ENCODE measurements at places on chromosomes 7 and 10.

DNA sequence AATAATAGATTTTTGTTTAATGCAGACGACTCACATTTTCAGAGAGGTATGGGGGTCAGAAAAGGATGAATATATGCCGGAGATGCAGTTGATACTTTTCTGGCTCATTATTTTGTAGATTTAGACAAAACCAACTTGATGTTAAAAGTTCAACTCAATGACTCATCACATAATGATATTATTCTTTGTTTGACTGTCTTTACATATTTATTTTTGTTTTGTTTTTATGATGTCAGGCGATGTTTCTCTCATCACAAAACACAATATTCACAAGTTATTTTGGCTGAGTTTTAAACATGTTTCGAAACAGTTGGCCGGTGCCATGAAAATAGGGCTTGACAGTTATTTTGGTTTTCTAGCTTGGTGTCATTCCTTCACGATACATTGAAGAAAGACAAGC, 1.3 kb downstream of the GJD4 start:
- DNase-seq, result no peak

DNA sequence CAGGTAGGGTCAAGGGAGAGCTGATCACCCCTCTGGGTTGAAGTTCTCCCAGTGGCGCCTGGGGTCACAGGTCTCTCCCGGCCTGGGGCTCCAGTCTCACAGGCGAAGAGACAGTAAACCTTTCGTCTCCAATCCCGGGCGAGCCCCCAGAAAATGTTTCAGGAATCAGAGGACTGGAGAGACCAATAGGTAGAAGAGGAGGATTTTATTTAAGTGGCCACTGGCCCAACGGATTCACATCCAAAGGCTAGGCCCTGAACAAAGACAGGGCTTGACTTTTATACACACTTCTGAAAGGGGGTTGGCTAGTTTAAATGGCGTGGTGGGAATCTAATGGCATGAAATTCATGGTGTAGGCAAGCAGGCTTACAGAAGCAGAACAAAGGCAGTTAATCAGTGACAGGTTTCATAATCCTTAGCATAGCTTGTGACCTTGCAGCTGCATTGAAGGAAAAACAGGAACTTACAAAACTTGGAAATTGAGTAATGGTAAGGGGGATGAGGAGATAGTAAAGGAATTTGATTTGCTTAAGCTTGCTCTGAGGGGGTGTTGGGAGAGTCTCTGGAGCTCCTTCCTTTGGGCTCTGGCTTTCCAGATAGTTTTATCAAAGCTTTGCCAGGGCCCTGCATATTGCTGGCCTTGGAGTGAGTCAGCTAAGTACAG, 105.5 kb downstream of the TRIM24 start:
- no peak for DNase-seq

DNA sequence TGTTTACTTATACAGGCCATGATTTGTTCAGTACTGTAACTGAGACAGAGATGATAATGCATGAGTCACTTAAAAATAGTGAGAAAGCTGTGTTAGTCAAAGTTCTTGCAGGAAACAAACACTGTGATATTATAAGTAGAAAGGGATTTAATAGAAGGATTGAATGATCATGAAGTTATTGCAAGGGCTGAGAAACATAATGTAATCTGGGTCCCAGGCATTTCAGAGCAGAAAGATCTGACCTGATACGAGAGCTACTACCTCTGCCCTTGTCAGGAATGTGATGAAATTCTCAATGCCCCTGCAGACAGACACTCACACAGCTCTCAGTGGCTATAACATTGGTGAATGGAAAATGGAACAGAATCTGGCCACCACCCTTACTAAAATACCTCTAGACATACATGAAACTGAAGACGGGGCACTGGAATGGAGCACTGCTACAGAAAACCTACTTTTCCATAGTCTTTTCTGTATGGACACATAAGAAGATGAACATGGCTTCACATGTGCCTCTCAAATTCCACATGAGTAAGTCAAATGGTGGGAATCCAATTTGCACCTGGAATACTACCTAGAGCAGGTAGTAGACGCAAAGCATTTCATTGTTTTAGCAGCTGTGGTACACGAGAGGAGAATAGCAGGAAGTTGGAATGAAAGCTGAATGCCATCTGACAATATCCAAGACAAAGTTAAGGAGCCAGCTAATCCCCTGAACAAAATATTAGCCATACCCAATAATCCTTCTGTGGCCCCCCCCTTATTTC, 19.1 kb upstream of the VWDE start:
- DNase-seq, result no peak

DNA sequence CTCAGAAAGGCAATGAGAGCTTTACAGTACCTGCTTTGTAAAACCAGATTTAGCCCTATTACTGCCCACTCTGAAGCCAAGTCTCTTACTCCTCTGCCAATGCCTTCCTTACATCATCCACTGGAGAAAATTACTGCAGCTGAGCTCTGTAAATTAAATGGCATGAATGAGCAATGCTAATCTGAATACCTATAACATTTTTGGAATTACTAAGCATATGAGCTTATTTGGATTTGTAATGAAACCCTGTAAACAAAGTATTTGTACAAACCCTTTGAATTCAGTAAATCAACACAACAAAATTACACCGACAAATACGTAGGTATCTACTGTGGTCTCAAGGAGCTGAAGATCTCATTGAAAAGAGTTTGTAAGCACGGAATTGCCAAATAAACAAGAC, 12.1 kb upstream of the CCNY start:
- no peak for DNase-seq

DNA sequence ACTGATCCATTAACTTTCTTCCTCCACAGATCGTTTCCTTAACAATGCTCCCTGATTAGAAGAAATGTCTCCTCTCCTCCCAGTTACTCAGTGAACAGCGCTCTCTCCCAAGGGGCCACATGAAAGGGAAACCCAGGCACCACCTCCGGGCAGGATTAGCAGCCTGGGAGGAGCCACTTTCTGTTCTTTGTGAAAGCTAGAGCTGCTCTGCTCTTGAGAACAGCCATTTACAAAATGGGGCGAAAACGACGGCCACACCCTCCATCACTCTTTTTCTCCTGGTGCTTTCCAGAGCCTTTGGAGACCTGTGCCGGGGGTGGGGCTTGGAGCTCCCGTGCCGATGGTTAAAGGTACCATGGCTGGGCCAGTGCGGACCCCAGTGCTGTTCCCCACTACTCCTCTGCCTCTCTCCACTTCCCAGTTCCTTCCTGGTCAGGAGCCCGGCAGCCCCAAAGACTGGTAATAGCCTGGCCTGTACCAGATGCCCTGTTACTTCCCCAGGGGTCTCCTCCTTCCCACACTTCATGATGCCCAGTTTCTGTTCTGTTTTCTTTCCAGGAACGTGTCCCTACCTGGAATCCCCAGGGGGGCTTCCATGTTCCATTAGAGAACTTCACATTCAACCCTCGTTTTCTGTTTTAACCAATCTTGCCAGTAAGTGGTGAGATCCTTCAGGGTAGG, 402.9 kb upstream of the GALNT17 start:
- no peak for DNase-seq

DNA sequence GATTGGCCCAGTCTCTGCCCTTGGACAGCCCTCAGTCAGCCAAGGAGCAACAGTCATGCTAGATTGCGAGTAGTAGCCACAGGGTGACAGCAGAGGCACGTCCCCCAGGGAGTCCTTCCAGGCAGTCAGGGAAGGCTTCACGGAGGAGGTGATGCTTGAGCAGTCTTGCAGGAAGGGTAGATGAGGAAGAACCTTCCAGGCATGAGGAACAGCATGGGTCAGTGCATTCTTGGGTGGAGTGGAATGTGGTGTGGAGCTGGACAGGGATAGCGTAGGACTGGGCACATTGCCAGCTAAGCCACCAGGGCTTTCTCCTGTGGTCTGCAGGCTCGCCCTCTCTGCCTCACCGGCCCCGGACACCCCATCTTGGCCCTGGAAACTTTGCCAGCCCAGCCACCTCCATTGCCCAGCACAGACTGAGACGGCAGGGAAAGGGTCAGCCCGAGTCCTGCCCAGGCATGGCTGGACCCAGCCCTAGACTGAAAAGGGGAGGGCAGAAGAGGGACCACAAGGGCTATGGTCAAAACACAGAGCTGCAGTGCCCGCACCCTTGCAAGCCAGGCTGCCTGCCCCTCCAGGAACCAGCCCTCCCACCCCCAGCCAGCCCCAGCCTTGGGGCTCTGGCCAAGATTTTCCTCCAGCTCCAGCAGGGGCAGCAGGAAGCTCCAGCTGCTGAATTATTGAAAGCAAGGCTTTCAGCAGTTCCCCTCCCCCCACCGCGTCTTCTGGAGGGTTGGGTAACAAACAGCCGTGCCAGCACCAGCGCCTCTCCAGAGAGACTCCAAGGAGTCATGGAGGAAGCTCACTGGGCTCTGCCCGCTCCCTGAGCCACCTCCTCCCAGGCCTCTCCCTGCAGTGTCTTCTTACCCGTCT, 18.7 kb downstream of the SRRM3 start:
- no peak for DNase-seq

DNA sequence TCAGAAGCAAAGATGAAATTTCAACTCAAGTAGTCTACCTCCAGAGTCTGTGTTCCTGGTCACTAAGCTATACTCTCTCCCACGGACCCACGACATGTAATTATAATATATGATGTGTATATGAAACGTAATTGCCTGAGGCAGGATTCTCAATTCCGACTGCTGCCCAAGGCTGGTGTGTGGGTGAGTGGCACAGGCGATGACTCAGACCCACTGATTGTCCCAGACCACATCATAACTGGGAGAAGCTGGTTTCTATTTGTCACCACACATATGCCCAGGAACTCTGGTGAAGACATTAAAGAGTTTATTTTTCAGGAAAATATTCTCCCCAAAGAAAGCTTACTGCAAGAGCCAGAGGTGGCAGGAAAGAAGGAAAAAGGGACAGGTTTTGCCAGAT, 219.3 kb downstream of the JAZF1 start:
- DNase-seq, result no peak

DNA sequence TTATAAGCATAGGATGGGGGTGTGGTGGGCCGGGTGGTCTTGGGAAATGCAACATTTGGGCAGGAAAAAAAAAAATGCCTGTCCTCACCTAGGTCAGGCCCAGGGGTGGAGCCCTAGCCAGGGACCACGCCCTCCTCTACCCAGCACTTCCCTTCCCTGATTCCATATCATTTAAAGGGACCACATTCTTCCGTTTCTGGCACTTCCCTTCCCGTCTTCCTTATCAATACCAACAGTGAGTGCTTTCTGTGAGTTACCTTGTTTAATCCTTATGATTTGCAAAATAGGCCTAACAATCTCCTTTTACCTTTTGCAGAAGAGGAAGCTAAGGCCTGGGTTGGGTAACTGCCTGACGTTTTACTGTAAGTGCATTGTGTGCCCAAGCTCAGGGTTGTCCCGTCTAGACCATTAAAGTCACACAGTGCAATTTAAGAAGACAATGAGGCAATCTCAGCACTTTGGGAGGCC, 16.7 kb upstream of the C10orf95 start:
- DNase-seq, result no peak

DNA sequence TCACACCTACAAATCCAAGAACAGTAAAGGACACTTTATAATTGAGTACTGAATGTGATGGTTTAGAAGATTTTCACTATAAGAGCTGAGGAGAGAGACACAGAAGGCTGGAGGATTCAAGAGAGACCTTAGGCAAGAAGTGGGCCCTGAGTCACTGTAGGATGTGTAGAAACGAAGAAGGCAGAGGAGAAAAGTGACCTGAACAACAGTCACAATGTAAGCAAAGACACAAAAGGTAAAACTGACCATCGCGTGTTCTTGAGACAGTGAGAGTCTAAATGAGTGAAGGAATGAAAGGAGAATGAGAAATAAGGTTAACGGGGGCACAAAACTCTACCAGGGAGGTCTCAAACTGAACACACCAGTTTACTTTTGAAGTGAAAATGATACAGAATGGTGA, 298.2 kb upstream of the LRGUK start:
- DNase-seq, result no peak

DNA sequence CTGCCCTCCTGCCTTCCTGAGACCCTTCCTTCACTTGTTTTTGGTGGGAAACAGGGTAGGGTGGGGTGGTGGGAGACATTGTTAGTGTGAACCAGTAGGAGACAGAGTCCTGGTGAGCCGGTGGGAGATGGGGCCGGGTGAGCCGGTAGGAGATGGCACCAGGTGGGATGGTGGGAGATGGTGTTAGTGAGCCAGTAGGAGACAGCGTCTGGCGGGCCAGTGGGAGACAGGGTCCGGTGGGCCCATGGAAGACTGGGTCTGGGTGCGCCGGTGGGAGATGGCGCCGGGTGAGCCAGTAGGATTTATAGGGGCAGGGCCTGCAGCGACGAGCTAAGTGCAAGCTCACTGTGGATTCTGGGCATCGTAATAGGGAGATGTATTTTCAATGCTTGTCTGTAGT, 116.8 kb downstream of the TRRAP start:
- DNase-seq, result no peak

GRCh38 chr10:43680035-43680434, 31.4 kb upstream of the ZNF32 start:
- DNase-seq, result no peak

DNA sequence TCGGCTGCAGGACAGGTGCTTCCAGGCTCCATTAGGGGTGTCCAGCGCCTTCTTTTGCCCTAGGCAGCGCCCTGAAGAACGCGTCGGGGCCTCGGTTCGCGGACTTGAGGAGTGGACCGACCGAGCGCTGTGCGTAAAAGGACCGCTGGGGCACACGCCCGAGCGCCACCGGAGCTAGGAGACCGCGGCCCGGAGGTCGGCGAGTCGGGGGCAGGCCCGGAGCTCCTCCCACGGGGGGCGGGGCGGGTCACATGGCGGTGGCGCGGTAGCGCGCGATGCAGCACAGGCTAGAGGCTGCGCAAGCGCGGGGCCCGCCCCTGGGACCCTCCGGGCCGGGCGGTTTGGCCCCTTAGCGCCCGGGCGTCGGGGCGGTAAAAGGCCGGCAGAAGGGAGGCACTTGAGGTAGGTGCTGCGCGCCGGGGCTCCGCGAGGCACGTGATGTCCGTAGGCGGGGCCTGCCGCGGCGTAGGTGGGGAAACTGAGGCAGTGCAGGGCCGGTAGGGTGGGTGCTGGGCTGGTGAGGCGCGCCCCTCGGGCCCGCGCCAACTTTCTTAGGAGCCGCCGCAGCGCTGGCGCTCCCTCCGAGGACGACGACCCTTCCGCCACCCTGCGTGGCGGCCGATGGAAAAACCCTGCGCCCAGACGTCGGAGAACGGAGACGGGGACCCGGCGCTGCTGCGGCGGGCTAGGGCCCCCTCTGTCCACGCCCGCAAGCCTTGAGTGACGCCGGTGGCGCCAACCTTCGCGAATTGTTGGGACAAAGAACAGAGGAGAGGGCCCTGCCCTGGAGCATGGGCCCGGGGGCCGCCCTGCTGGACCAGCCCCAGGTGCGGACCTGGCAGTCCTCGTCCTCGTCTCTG, at the start of gene PRXL2A:
Gene PRXL2A (plus strand): TSS at position 310 of the 860 bp plus-strand sequence. CDS start 11,917 bp downstream, outside the sequence.
- peak; percentile 91 for DNase-seq

GRCh38 chr10:92207061-92207460, 83.8 kb downstream of the CPEB3 start:
- no peak for DNase-seq

- DNase-seq, result no peak
These were observed 100.6 kb upstream of the MDFIC start for GRCh38 chr7:114821030-114821900.
